ENCODE measurements at places on chromosomes 4 and X. TPM values are rescaled to one million over a fixed set of nuclear protein-coding genes. Genes with fewer than 3 reads are reported as not detected.

DNA sequence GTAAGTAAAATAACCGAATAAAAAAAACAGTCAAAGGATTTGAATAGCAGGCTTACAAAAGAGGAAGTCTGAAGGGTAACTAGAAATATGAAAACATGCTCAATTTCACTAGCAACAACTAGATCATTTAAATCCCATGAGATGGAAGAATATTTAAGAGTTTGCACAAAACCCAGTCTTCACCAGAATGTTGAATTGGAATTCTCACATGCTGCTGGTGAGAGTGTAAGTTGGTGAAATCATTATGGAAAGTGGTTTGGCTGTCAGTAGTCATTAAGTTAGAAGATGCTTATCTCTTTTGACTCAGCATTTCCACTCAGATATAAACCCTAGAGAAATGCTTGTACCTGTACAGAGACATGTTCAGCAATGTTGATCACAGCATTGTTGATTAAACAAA, 110.1 kb downstream of the PGRMC2 start:
- DNase-seq = no peak

GRCh38 chr4:105197777-105198176, 51.1 kb downstream of the TET2 start:
- no peak for DNase-seq

- peak; percentile 24 for DNase-seq
Measured at GRCh38 chr4:7411896-7412553, 22.7 kb downstream of the PSAPL1 start.

DNA sequence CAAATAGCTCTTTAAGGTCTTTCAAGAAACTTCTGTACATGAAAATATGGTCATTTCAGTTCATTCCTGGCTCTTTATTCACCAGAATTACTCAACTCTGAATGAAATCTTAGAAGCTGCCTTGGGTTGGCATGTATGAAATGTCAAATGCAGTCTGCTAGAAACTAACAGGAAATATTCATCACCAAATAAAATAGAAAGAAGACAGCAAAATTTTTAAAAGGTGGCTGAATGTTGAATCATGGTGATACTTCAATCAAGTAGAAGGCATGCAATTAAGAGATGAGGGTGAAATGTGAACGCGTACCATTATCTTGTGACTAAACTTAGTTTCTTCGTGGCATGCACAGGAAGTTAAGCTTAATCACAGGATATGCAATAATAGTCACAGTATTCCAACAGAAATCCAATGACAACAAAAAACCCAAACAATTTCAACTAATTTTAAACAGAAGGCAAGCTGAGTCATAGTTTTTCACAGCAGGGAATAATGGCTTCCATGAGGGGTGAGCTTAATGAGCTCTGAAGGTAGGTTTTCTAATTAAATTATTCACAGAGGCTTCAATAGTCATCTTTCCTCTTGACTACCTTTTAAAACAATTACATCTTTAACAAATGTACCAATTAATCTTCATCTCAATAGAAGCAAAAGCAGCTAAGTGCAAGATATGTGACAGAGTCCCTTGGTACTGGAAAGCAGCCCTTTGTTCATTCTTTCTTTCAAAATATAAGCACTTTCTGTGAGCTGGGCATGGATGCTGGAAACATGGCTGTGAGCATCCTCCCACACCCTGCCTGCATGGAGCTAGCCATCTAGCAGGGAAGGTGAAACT, 44.5 kb downstream of the SCFD2 start:
- no peak for DNase-seq

- no peak for DNase-seq
Measured at GRCh38 chrX:115362334-115363095, 73.0 kb downstream of the LUZP4 start.

GRCh38 chr4:46329118-46329976, 60.6 kb downstream of the GABRA2 start:
- DNase-seq = no peak

TNIP3 gene
- not detected for polyA plus RNA-seq

- no peak for DNase-seq
Measured at GRCh38 chr4:31617667-31618066, 897.5 kb downstream of the PCDH7 start.

NEXMIF gene
- under 0.01 TPM for polyA plus RNA-seq

ERAS gene
- not detected for polyA plus RNA-seq

GRCh38 chr4:97662133-97662532, 481.1 kb downstream of the STPG2 start:
- DNase-seq = no peak

GRCh38 chr4:53195815-53196661, 169.8 kb downstream of the SCFD2 start:
- DNase-seq = no peak

DNA sequence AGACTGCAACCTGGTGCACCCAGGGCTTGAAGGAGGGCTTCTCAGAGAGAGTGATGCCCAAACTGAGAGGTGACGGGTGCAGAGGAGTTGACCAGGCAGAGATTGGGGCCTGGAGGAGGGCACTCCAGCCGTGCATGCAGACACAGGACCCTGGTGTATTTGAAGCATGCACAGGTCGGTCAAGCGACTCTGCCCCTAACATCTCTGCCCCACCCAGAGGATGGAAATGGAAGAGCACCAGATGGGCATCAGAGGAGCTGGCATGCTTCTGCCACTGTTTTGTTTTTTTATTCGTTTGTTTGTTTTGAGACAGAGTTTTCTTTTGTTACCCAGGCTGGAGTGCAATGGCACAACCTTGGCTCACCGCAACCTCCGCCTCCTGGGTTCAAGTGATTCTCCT, 320.9 kb downstream of the EVC2 start:
- no peak for DNase-seq

DNA sequence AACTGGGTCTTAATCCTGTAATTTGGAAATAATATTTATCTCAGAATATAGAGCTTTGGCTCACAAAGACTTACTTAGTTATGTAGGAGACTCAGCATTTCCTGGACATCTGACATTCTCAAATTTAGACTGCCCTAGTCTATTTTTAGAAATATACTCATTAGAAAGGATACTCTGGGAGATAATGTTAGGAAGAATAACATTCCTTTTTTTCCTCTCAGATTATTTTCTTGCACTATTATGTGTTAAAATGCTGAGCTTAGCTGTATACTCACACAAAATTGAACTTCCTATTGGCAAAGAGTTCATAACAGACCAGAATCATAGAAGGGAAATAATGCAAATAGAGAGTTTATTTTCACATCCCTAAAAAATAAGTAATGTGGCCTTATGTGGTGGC, 1424.9 kb upstream of the PCDH7 start:
- no peak for DNase-seq

EGF gene
- polyA plus RNA-seq = 1.3 TPM

MAGEA1 gene
- not detected for polyA plus RNA-seq

SPACA5 gene
- polyA plus RNA-seq = not detected

GRCh38 chr4:154073107-154073822, 284.4 kb upstream of the SFRP2 start:
- no peak for DNase-seq
